ENCODE measurements at places on chromosomes 7 and 10.

- no peak for DNase-seq
These were observed 454.6 kb upstream of the ANKRD30A start for GRCh38 chr10:36670621-36671402.

DNA sequence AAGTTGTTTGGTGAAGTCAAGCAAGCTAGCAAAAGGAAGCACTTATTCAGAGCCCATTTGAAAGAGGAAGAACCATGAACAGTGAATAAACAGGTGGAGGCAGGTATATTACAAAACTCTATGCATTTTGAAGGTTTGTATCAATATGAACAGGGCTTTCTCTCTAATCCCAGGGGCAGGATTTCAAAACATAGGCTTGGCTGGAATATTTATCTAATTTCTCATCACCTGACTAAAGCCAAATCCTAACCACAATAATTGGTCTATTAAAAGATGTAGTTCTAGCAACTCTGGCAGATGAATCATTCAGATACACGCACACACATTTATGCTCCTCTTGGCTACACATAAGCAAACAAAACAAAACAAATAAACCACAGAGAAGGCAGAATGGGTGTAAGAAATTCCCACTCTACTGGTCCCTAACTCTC lies 554.4 kb downstream of the INHBA start:
- no peak for DNase-seq

GRCh38 chr7:142862351-142862750 lies 7.5 kb downstream of the EPHB6 start:
- DNase-seq, result no peak

- DNase-seq, result no peak
These were observed 142.6 kb upstream of the RHEB start for GRCh38 chr7:151662251-151662826.

- no peak for DNase-seq
These were observed 568.8 kb upstream of the ADARB2 start for GRCh38 chr10:2306081-2306480.

DNA sequence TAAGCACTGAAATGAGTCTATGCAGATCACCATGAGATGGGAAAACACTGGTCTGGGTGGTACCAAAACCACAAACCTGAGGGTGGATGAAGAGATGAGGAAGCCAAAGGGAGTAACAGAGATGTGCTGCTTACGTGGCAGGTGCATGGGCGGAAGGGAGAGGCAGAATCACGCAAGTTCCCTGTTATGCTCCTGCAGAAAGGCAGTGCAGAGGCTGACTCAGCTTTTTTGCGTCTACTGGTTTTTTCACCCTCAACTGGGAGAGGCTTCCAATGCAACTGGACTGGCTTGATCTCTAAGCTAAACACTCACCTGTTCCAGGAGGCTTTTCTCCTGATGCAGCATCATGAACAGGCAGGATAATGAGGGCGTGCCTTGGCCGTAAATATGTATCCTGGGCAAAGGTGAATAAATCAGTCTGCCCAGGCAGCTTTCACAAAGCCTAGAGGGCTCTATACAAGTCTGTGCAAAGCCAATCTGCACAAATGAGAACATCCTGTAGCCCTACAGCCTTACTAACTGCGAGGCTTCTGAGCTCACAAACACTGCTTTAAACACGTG lies 95.4 kb upstream of the AFAP1L2 start:
- peak; percentile 50 for DNase-seq

- DNase-seq, result no peak
These were observed 21.7 kb upstream of the PHYH start for GRCh38 chr10:13321576-13321975.

- no peak for DNase-seq
These were observed 260.6 kb downstream of the KCNMA1 start for GRCh38 chr10:77377034-77377433.

- DNase-seq, result no peak
These were observed 2.8 kb downstream of the MPP7 start for GRCh38 chr10:28300027-28300426.

- peak; percentile 26 for DNase-seq
These were observed 56.4 kb upstream of the GNAI1 start for GRCh38 chr7:80078159-80078731.

DNA sequence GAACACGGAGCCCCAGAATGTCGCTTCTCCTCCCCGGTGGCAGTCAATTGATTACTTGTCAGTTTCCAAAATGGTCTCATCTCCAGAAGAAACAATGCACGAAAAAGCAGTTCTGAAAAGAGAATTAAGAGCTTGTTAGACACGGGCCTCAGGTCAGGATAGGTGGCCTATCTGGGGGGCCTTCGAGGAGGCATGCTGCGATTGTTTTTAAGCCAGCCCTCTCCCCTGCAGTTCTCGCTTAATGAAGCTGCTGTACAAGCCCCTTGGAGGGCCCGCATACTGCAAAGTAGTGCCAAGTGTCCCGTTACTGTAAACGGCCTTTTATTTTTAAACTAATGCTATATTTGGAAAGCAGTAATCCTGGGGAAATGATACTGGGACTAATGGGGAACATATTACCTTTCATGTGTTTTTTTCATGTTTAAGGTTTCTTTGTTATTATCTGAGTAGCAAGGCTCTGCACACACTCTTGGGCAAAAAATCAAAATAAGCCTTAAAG lies 114.8 kb upstream of the TCF7L2 start:
- DNase-seq, result no peak

DNA sequence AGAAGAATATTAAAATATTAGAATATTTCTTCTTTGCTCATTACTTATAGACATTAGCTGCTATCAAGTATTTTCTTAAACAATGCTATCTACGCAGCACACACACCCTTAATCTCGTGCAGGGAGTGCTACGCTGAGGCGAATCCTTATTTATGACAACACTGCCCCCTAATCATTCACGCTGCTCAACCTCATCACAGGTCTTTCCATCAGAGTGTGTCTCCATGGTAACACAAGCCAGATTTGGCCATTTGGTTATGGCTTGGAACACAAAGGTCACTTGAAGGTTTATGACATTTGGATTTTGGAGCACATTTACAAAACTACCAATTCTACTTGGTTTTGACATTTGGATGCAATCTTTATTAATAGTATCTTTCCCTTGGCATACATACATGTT lies 45.4 kb upstream of the MYO3A start:
- DNase-seq, result no peak

DNA sequence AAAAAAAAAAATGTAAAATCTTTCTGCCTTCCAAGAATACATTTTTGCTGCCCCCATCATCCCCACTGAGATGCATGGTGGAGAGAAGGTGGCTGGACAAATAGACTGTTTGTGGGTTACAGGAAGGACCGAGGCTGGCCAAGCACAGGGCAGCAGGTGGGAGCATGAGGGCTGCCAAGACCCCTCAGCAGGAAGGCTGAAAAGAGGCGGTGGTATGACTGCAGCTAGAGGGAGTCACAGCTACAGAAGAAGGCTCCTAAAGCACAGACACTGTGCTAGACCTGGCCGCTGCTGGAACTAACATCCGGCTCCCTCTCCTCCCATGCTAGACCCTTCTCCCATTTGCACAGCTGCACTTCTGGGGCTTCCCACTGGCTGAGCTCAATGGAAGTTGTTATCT lies 289.6 kb downstream of the TCERG1L start:
- no peak for DNase-seq

- no peak for DNase-seq
These were observed 52.1 kb upstream of the STK17A start for GRCh38 chr7:43530553-43531410.

GRCh38 chr7:158569858-158570323 lies 17.7 kb downstream of the PTPRN2 start:
- no peak for DNase-seq

- no peak for DNase-seq
These were observed 1.4 kb downstream of the PODXL start for GRCh38 chr7:131554880-131555516.

DNA sequence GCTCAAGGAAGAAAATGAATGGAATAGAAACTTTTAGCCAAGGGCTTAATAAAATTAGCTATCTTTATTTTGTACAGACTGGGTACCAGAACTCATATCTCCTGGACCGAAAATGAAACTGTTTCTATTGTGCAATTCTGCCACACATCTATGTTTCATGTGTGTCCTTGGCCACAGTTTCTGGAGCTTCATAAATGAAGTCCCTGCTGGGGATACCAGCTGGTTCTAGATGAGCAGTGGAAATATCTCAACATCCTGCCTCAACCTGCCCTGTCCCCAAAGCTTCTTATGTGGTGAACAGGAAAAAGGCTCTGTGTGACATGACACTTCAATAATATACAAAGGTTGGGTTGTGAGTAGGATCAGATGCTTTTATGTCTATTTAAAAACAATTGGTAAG lies 310.1 kb upstream of the SORCS1 start:
- DNase-seq, result no peak

- DNase-seq, result no peak
These were observed 349.8 kb downstream of the ARL4A start for GRCh38 chr7:13037216-13037615.

- DNase-seq, result no peak
These were observed 654.1 kb downstream of the NRG3 start for GRCh38 chr10:82529062-82529461.

- DNase-seq, result no peak
These were observed at the start of gene FGFR2 for GRCh38 chr10:121598263-121599249. Gene FGFR2, minus strand, starts transcription at chr10:121598444. Its CDS starts 4,627 bp downstream, at chr10:121593817.

DNA sequence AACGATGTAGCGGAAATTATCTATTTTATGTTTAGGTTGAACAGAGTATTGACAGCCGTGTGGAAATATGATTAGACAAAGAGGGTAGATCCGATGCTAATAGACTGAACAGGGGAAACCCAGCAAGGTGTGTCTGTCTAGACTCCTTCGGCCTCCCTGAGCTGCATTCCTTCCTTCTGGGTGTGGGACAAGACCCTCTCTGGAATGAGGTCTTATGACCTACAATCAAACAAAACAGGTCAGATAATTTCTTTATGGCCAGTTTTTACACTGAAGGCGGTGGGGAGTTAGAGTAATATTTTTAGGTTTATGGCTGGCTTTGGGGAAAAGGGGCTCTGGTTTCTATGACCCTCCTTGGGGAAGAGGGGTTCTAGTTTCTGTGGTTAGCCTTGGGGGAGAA lies 41.2 kb downstream of the WIPF3 start:
- DNase-seq, result no peak

DNA sequence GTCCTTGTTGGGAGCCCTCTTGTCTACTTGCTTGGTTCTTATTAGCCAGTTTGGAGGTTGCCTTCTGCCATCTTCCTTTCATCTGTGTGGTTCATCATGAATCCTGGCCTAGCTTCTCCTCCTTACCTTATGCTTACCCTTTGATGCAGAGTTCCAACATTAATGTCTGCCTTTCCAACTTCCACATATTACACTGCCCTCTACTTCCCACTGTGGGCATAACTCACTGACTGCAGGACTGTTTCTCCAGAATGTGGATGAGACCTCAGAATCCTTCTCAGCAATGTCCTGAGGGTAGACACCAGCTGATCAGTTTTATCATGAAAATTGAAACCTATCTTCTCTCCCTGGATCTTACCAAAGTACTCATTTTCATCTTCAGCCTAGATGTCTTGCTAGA lies 491.0 kb downstream of the LRMDA start:
- no peak for DNase-seq

DNA sequence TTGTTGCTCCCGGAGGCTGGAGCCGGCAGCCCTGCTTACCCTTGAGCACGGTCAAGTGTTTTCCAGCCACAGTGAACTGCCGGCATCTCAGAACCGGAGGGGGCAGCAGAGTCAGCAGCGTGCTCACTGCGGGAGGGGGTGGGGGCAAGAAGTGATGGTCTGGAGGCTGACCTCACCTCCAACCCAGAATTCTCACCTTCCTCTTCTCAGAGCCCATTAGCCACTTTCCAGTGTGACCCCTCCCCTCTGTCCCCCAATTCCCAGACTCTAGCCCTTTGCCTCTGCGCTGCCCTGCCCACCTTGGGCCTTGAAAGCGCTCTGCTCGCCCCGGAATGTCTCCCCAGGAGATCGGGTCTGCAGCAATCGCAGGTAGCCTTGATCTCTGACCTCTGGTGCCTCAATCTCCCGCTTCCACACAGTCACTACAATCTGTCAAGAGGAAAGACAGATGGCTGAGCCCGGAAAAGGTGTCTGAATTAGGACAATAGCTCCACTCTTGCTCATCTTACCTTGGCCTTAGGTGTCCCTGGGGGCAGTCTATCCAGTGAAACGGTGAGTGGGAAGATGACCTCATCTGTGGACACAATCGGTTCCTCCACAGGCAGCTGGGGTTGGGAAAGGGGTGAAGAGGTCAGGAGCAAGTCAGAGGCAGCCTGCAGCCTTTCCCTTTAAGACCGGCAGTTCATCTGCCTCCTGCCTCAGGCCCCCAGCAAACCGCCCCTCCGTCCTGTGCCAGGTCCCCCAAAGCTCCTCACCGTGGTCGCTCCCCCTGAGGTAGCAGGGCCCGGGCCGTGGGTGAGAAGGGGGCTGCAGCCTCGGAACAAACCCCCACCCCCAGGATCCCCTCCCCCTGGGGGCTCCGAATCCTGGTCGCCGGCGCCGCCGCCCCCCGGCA lies 942 bp downstream of the TRAPPC14 start:
- DNase-seq, result no peak

DNA sequence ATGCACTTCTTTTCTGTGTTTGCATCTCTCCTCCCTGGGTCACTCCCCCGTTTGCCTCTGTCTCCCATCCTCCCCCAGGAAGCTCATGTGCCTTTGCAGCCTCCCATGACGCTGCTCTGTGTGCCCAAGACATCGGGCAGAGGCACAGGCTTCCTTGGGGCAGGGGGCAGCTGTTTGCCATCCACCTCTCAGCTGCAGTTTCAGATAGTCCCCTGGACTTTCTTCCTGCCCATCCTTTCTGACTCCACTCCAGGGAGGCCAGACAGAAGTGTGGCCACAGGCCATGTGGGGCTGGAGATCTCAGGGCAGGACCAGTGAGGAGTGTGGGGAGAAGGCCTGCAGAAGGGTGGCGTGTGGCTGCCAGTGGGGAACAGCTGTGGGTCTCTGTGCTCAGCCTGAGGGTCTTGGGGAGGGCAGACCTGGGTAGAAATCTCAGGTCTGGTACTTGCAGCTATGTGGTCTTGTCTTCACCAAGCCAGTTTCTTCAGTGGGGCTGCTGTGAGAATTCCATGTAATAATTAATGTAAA lies 10.6 kb upstream of the SAMD8 start:
- DNase-seq, result no peak

DNA sequence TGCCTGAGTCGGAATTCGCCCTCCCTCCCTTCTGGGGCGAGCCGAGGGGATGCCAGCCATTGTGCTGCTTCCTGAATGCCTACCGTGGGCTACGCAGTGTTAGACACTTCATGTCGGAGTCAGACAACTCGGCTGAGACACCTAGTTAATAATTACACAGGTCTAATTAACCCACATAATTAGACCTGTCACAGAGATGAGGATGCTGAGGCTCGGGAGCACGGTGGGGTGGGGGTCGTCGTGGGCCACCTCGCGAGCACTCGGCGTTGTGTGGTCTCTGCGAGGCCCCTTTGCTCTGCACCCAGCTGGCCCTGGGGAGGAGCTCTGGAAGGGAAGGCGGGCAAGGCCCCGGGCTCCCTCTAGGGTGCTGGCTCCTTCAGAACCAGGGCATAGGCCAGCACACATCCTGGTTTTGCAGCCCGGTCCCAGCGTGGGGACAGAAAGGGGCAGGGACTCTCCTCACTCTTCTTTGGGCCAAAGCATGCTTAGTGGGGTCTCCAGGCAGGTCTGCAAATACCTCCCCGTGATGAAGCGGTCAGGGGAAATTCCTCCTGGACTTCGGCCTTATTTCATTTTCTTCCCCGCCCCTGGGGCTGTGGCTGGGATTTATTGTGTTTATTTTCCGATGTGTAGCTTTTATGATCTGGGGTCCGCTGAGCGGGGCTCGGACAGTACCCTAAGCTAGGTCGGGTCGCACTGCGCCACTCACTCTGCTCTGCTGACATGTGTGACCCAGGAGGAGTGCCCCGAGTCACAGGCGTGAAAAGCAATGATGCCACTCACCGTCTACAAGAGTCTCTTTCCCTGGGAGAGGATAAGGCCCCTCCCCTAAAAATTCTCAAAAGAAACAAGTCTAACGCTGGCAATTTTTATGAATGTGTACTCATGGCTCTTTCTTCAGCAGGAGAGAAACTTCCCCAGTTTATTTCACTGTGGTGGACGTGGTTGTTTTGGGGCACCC lies 4.9 kb upstream of the FOXL3 start:
- DNase-seq, result no peak

Measured in stimulated activated CD8-positive, alpha-beta memory T cell treated with anti-CD3 and anti-CD28 coated beads, Interleukin-7, amount 100 ng/mL, for 48 hours (primary cell).